ENCODE measurements at places on chromosomes 1 and 21. TPM values are rescaled to one million over a fixed set of nuclear protein-coding genes. Genes with fewer than 3 reads are reported as not detected.

CFHR1 gene
- not detected for total RNA-seq

HIVEP3 gene
- 4.5 TPM for total RNA-seq

BOLA1 gene
- 15.8 TPM for total RNA-seq

PTCH2 gene
- total RNA-seq = under 0.01 TPM

SLC9C2 gene
- not detected for total RNA-seq

Data from mammary epithelial cell (primary cell).